Activated CD8-positive, alpha-beta T cell treated with anti-CD3 and anti-CD28 coated beads for 36 hours (primary cell): ENCODE measurements at places on chromosomes 1 and 21. TPM values are rescaled to one million over a fixed set of nuclear protein-coding genes. Genes with fewer than 3 reads are reported as not detected.

Gene AGL
- 14.2 TPM for total RNA-seq

DNA sequence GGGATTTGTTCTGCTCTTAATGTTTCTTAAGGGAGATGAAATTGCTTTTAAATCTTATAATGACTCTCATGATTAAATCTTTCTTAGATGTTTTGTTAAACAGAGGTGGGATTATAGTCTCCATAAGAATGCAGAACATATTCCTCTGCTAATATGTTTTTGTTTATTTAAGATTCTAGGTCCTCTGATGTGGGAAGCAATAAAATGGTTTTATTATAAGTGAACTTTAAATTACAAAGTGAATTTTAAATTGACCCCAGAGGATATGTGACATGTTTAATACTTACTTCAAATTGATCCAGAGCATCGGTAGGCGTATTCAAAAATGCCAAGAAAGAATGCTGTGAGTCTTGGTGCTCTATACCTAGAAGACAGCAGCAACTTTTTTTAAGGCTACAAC is 129.4 kb downstream of the COQ8A start:
- no peak overlapping the region for H3K27ac ChIP-seq
- no peaks in the 10 kb centered on the region for H3K36me3 ChIP-seq
- DNase-seq: no peak
- H3K4me1 ChIP-seq: peaks cover 2% of the 10 kb centered on the region

- H3K4me3 ChIP-seq: no peak overlapping the region
- no peaks in the 10 kb centered on the region for H3K36me3 ChIP-seq
- no peaks in the 10 kb centered on the region for H3K4me1 ChIP-seq
- no peak for DNase-seq
- H3K27ac ChIP-seq: no peak overlapping the region
These were observed 67.4 kb downstream of the DDAH1 start for GRCh38 chr1:85397490-85398032.

DNA sequence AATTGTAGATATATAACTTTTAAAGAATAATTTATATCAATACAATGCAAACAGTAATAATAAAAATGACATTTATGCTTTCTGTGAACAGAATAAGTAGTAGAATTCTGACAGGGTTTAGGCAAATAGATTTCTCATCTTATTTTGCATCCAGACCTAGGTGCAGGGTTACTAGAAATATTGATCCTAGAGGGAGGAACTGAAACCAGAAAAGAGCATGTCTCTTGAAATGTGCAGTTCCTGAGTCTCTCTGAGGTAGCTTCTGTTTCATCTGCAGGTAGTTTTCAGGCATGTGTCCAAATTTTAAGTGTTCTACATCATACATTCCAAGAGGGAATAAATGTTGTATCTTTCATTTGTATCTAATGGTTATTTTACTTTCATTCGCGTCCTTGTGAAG is 631.9 kb upstream of the ADGRL4 start:
- H3K27me3 ChIP-seq: no peaks in the 10 kb centered on the region
- no peak for DNase-seq
- no peaks in the 10 kb centered on the region for H3K36me3 ChIP-seq

DNA sequence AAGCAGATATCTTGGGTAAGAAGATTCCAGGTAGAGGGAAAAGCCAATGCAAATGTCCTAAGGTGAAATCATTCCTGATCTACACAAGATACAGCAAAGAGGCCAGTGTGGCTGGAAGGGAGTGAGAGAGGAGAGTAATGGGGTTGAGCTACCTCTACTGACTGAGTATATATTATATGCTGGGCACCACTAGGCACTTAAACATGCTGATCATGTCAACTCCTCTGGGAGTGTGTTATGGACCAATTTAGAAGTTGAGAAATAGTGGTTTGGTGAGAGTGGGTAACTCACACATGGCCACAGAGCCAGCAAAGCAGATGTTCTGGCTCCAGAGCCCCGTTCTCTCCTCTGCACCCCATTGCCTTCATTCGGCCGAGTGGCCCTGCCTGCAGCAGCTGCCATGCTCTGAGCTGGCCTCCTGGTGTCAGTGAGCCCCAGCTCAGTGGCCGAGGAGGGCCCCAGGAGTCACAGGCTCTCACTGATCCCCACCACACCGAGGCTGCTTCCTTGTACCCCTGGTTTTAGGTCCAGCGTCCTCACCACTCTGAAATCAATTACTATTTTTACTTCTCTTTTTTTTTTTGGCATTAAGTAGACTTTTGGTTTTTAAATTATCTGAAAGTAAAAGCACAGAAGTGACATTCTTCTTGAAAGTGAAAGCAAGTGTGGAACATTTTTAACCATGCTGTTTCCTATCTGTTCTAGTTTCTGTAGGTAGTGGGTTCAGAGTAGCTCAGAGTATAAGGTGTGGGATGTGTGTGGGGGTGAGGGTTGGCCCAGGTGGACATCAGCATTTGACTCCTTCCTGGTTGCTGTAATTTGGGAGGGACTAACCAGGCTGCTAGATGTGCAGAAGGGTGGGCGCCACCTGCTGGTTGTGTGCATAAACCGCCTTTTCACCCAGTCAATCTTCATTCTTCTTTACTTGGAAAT is 45.8 kb upstream of the CRNN start:
- DNase-seq: peak; percentile 89
- peaks cover 31% of the 10 kb centered on the region for H3K4me1 ChIP-seq
- peak overlapping the region; percentile 26 for H3K4me3 ChIP-seq
- H3K27me3 ChIP-seq: peaks cover 1% of the 10 kb centered on the region
- H3K36me3 ChIP-seq: no peaks in the 10 kb centered on the region

- H3K4me3 ChIP-seq: no peak overlapping the region
- H3K36me3 ChIP-seq: no peaks in the 10 kb centered on the region
- no peak for DNase-seq
- no peaks in the 10 kb centered on the region for H3K27me3 ChIP-seq
These were observed 21.3 kb downstream of the MTHFR start for GRCh38 chr1:11784256-11784992.

DNA sequence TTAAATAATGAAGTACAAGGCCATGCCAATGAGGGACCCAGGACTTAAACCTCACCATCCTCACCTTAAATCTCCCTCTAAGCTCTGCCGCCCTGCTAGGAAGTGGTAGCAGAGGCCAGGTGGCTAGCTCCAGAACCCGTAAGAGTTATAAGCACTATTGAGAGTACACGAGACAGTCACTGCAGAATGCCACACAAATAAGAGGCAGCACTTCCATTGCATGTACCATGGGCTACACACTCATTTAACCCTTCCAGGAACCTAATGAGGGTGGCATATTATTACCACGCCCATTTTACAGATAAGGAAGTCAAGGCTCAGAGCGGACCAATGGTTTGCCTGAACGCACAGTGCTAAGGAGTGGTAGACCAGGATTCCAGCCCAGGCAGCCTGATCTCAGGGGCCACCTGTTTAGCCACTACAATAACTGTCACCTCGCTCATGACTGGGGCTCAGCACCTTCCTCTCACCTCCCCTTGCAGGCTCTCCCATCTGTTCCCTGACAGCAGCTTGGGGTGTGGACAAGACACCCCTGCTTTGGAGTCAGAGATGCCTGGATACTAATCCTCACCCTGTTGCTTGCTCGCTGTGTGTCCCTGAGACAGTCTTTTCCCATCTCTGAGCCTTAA is 54.8 kb upstream of the ID3 start:
- no peaks in the 10 kb centered on the region for H3K27me3 ChIP-seq
- H3K36me3 ChIP-seq: peaks cover 6% of the 10 kb centered on the region
- no peak overlapping the region for H3K4me3 ChIP-seq
- H3K4me1 ChIP-seq: peaks cover 76% of the 10 kb centered on the region
